ENCODE measurements at places on chromosomes 7 and 10.

- no peak for DNase-seq
Observed at GRCh38 chr7:158021836-158022235, 565.8 kb downstream of the PTPRN2 start.

- no peak for DNase-seq
Observed at GRCh38 chr10:59180689-59181270, 4.3 kb downstream of the PHYHIPL start.

DNA sequence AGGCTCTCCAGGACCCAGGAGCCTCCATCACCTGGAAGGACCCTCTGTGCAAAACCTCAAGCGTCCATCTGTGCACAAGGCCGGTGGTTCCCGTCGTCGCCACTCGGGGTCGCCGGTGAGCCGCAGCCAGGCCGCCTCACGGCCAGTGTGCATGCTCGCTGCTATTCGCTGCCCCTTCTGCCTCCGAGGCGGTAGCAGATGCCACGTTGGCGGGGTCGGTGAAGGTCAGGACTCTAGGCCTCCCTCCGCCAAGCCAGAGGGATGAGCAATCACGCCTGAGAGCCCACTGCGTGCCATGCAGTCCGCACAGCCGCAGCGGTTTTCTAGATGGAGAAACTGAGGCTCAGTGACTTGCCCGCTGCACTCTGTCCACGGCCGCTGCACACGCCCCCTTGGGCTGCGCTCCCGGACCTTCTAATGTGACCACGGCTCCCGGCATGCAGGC lies 5.7 kb downstream of the UPK3B start:
- DNase-seq = no peak

DNA sequence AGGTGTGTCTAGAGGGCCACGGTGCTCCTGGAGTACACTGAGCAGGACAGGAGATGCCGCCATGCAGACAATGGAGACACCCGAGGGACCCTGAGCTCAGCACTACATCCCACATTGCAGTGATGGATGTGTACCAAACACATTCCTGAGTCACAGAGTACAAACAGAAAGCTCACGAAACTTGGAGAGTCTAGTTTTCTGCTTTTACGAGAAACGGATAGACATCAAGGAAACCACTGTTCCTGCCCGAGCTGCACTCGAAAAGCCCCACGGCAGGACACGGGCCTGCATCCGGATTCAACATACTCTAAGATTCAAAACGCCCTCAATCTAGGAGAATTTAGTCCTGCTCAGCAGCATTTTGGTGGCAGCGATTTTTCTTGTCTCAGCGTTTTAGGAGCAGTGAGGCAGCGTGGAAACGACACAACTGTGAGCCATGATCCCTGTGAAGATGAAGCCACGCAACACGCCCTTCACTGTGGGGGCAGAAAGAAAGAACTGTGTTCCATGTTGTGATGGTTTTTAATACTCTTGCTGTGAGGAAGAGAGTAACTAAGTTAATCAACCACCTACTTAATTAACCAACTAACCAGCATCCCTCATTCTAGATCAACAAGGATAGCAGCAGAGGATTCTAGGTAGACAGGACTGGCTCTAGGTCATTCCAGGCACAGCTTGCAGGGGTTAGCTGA lies 3.2 kb downstream of the TNS3 start:
- no peak for DNase-seq

- peak; percentile 78 for DNase-seq
Observed at GRCh38 chr7:149126662-149127266, 640 bp upstream of the ZNF425 start.

- no peak for DNase-seq
Observed at GRCh38 chr10:95518455-95519452, 42.4 kb downstream of the SORBS1 start.

GRCh38 chr10:65430979-65431378 lies 1494.9 kb upstream of the LRRTM3 start:
- DNase-seq = no peak

GRCh38 chr7:30379131-30379530 lies 94.7 kb downstream of the ZNRF2 start:
- DNase-seq = no peak

GRCh38 chr7:142587578-142588191 lies 161.6 kb upstream of the PRSS1 start:
- DNase-seq = no peak

DNA sequence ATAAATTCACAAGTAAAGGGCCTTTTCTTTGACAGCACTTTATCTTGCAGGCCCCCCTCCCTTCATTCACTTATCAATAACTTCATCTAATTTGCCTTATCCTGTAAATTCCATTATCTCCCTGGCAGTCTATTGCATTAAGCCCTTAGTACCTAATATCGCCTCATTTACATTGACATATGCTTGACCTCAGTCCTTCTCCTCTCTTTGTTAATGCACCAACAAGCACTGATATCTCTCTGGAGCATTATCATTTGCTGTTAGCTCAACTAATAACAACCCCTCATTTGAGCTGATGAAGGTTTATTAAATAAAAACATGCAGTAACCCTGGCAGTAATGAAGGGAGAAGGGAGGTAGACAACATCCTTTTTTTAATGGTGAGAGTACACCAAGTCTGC lies 46.8 kb downstream of the EXOC4 start:
- DNase-seq = no peak

DNA sequence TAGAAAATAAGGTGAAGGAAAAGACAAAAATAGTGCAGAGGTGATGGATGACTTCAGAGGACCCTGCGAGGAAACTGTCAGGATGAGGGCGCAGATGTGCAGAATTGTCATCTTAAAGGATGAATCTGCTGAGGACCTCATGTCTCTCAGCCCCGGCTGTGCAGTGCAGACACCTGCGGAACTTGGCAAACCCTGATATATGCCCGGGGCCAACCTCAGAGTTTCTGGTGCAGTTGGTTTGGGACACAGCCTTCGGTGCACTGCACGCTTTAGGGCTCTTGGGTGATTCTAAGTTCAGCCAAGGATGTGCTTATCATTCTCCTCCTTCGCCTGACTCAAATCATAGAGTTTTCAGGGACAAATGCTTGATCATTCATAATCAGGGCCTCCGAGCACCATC lies 310.1 kb downstream of the TCERG1L start:
- no peak for DNase-seq

DNA sequence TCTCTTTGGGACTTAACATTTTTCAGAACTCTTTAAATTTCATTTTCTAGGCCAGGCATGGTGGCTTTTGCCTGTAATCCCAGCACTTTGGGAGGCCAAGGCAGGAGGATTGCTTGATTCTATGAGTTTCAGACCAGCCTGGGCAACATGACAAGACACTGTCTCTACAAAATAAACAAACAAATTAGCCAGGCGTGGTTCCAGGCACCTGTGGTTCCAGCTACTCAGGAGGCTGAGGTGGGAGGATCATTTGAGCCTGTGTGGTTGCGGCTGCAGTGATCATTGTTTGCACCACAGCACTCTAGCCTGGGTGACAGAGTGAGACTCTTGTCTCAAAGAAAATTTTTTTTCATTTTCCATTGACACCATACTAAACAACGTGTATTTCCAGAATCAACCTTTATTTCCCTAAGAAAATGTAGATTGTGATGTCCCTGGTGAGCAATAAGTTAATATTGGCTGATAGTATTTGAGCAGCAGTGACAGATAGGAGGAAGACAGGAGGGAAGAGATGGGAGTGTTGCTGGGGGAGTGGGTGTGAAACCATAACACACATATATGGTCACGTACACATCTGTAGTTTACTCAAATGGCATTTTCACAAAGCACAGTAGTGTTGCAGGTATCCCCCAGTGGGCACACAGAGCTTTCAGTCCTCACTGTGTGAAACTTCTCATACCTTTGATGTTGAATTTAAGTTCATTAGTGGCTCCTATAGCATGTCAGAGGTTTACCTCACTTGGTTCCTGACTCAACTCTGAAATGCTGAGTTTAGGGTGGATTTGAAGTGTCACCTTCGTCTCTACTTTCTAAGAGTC lies 205.6 kb downstream of the AUTS2 start:
- no peak for DNase-seq

DNA sequence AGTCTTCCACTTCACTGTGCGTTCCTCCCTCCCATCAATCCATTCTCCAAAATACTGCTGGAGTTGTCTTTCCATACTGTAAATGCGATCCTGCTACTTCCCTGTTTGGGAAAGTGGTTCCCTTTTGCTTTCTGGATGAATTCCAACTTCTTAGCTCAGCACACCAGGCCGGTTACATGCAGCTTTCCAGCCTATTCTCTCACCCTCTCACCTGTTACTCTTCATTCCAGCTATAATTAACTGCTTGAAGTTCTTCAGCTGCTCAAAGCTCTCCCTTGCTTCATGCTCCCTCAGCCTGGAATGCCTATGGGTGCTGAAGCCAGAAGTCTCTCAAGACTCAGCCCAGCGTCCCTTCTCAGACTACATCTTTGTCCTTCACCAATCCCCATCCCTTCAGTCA lies 6.0 kb upstream of the ZNRF2 start:
- DNase-seq = no peak

- DNase-seq = no peak
Observed at GRCh38 chr10:90530521-90530920, 327.3 kb downstream of the HTR7 start.

DNA sequence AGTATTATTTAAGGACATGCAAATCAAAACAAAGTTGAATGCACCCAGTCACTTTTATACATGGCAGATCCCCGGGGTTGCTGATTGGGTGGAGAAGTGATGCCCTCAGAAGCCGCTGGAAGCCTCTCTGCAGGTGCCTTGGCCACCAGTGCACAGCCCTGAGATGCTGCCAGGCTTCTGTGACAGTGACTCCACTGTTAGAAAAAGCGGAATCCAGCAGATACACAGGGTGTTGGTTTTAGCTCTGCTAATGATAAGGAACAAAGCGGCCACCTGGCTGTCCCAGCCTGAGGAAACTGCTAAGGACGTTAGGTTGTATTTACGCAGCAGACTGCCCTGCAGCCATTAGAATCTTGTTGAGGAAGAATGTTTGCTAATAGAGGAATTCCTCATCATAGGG lies 47.5 kb downstream of the JAKMIP3 start:
- DNase-seq = no peak

DNA sequence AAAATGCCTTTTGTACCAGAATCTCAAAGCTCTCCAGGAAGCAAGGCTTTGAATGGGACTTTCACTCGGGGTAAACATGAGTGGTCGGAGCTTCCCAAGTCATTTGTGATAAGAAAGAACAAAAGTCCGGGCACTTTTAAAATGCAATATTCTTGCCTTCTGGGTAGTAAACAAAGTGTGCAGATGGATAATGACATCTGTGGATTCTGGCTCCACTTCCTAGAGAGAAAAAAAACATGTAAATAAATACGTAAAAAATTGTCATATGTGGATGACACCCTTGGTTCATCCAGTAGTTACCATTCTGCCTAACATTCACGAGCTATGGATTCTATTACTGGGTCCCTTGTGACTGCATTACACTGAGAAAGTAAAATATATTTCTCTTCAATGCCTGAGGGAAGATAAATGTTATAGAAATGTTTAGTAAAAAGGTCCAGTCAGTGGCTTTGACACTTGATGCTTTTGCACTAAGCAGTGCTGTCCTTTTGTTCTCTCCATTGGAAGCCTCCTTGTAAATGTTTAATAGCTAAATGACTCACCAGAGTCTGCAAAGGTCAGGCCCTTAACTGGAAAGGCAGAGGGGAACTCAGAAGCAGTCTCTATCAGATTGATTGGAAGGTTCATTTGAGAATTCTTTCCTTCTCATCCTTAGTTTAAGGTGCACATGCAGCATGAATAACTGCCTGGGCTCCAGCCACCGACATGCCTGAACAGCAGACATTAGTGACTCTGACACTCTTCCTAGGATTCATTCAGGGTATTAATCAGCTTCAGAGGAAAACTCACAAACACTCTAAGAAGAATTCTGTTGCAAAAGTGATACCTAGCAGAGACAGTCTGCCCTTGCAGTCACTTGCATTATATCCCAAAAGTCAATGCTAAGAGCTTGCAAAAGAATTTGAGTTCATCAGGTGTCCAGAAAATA lies 11.7 kb upstream of the EDRF1 start:
- no peak for DNase-seq

GRCh38 chr10:22635650-22636049 lies 78.7 kb downstream of the PIP4K2A start:
- no peak for DNase-seq

- DNase-seq = no peak
Observed at GRCh38 chr7:603152-603951, 83.7 kb upstream of the PDGFA start.

GRCh38 chr10:76086761-76087639 lies 655.6 kb downstream of the LRMDA start:
- DNase-seq = peak; percentile 80

GRCh38 chr7:88095-88926 lies 104.1 kb upstream of the FAM20C start:
- no peak for DNase-seq

GRCh38 chr10:133000648-133001047 lies 58.3 kb upstream of the CFAP46 start:
- no peak for DNase-seq

DNA sequence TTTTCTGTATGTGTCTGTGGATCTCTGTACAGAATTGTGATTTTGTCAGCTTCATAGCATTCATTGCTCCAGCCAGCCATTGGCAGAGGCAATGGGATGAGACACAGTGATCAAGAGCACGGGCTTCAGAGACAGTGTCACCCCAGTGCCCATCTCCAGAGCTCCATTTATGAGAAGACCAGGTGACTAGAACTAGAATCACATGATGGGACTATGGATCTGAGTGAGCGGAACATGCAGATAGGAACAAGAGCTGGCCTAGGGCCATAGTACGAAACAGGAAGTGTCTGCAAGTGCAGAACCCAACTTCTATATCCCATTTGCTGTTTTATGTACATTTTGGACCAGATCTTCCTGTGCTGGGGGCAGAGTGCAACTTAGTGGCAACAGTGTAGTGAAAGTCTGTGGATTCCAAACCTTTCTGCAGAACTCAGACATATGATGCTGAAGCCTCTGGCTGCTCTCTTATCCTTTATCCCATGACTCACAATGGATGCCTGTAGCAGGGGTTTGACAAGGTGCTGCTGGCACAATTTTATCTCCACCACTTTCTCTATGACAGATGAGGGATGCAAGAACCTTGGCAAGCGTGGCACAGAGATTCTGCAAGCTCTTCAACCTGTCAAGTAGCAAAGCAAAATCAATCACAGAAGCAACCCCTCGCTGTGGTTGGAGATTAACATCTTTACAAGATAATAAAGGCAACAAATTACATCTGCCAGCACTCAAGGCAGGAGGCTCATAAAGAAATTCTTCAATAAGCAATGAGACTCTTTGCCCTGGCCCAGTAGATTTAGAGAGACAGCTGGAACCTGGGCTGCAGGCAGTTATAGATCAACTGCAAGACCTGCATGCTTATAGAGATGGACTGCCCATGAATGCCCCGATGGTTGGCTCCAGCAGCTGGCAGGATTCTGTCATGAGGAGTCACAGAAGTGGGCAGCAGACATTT lies 681.3 kb downstream of the TNS3 start:
- DNase-seq = no peak

DNA sequence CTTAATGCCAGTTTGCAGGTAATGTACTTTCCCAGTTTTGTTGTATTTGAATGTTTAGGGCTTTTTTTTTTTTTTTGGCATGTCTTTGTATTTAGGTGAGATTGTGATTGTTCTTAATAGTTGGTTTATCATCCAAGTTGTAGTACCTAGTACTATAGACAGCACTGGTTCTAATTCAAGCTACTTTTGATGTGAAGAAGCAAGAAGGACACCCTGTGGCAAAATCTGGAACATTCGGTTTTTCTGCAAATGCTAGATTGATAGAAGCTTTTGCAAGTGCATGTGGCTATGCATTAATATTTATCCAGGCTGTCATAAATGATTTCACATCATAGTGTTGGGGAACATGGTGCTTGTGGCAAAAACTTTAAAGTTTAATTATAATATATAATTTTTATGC lies 248.9 kb downstream of the FOXP2 start:
- DNase-seq = no peak

- DNase-seq = no peak
Observed at GRCh38 chr7:27082171-27082570, 13.6 kb downstream of the HOXA1 start.

- DNase-seq = peak; percentile 95
Observed at GRCh38 chr10:129466703-129467358, at the start of gene MGMT. Gene MGMT, plus strand, starts transcription at chr10:129467241.

All from tibial artery (tissue), 4 donors.